Astrocyte (in vitro differentiated cells and primary cell): ENCODE measurements at places on chromosomes 1 and 21.

DNA sequence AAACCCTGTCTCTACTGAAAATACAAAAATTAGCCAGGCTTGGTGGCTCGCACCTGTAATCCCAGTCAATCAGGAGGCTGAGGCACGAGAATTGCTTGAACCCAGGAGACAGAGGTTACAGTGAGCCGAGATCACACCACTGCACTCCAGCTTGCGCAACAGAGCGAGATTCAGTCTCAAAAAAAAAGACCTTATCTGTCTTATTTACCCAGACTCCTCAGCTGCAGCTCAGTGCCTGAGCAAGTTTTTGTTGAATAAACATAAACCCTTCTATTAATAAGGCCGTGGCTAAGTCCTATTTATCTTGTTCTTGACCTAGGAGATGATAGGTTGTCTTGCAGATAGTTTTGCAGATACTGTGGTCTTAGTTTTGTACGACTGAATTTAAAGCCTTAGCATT lies 136.4 kb upstream of the TMEM51 start:
- H3K27me3 ChIP-seq, result no peaks in the 10 kb centered on the region
- no peaks in the 10 kb centered on the region for H3K36me3 ChIP-seq
- H3K4me1 ChIP-seq, result no peaks in the 10 kb centered on the region
- H3K27ac ChIP-seq, result no peak overlapping the region
- no peak overlapping the region for H3K4me3 ChIP-seq

GRCh38 chr1:19612530-19612929 lies 31.6 kb upstream of the NBL1 start:
- no peak overlapping the region for H3K27ac ChIP-seq
- H3K36me3 ChIP-seq, result peaks cover 4% of the 10 kb centered on the region
- DNase-seq, result no peak
- no peaks in the 10 kb centered on the region for H3K27me3 ChIP-seq

GRCh38 chr1:75673399-75673798 lies 51.1 kb upstream of the ACADM start:
- H3K36me3 ChIP-seq, result no peaks in the 10 kb centered on the region
- H3K27me3 ChIP-seq, result no peaks in the 10 kb centered on the region
- no peak for DNase-seq

- H3K36me3 ChIP-seq, result no peaks in the 10 kb centered on the region
- H3K27ac ChIP-seq, result no peak overlapping the region
- no peaks in the 10 kb centered on the region for H3K4me1 ChIP-seq
- peak; percentile 67 for DNase-seq
- H3K27me3 ChIP-seq, result no peaks in the 10 kb centered on the region
Observed at GRCh38 chr1:89271341-89272015, 1.2 kb downstream of the GBP5 start.

- DNase-seq, result no peak
- H3K36me3 ChIP-seq, result no peaks in the 10 kb centered on the region
- H3K27ac ChIP-seq, result no peak overlapping the region
- peaks cover 14% of the 10 kb centered on the region for H3K27me3 ChIP-seq
- no peak overlapping the region for H3K4me3 ChIP-seq
- H3K4me1 ChIP-seq, result no peaks in the 10 kb centered on the region
Observed at GRCh38 chr1:179781962-179782361, 38.9 kb downstream of the FAM163A start.

DNA sequence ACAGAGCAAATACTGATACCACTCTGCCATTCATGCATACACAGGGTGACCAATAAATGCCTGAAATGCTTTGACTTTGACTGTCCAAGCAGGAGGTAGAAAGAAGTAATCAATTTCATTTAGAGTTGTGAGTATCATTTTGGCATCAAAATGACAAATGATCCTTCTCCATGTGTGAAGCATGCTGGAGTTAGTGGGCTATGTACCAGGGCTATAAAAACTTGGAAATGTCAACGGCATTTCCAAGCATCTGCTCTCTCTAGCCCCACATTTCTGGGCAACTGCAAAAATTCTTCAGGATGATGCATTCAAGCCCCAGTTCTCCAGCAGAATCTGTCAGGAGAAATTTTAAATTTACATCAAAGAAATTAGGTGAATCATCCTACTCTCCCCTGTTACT lies 208.4 kb upstream of the PTBP2 start:
- H3K27ac ChIP-seq, result no peak overlapping the region
- no peak overlapping the region for H3K4me3 ChIP-seq
- no peaks in the 10 kb centered on the region for H3K27me3 ChIP-seq
- H3K36me3 ChIP-seq, result no peaks in the 10 kb centered on the region

DNA sequence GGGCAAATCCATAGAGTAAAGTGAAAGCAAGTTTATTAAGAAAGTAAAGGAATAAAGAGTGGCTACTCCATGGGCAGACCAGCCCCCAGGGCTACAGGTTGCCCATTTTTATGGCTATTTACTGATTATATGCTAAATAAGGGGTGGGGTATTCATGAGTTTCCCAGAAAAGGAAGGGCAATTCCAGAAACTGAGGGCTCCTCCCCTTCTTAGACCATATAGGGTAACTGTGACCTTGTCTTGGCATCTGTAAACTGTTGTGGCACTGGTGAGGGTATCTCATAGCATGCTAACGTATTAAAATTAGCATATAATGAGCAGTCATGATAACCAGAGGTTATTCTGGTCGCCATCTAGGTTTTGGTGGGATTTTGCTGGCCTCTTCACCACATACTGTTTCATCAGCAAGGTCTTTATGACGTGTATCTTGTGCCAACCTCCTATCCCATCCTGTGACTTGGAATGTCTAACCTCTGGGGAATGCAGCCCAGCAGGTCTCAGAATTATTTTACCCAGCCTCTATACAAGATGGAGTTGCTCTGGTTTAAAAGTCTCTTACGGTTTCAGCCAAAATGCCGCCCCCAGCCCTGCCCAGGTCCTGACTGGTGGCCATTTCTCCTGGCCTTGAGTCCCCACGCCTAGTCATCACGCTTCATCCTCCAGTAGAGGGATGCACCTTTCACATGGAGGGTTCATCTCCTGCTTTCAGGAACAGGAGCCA lies 982 bp upstream of the TRIM17 start:
- H3K27me3 ChIP-seq, result peaks cover 7% of the 10 kb centered on the region
- DNase-seq, result peak; percentile 15
- H3K4me3 ChIP-seq, result no peak overlapping the region
- no peaks in the 10 kb centered on the region for H3K36me3 ChIP-seq
- H3K4me1 ChIP-seq, result peaks cover 11% of the 10 kb centered on the region

- H3K27ac ChIP-seq, result peak overlapping the region; percentile 70
- peaks cover 31% of the 10 kb centered on the region for H3K4me1 ChIP-seq
- H3K27me3 ChIP-seq, result no peaks in the 10 kb centered on the region
- no peaks in the 10 kb centered on the region for H3K36me3 ChIP-seq
Observed at GRCh38 chr1:183194527-183195141, 8.6 kb downstream of the LAMC2 start.

- H3K4me3 ChIP-seq, result no peak overlapping the region
- no peak for DNase-seq
- no peak overlapping the region for H3K27ac ChIP-seq
- peaks cover 22% of the 10 kb centered on the region for H3K4me1 ChIP-seq
- peaks cover 4% of the 10 kb centered on the region for H3K27me3 ChIP-seq
- no peaks in the 10 kb centered on the region for H3K36me3 ChIP-seq
Observed at GRCh38 chr1:2415801-2416208, 3.4 kb upstream of the PEX10 start.

DNA sequence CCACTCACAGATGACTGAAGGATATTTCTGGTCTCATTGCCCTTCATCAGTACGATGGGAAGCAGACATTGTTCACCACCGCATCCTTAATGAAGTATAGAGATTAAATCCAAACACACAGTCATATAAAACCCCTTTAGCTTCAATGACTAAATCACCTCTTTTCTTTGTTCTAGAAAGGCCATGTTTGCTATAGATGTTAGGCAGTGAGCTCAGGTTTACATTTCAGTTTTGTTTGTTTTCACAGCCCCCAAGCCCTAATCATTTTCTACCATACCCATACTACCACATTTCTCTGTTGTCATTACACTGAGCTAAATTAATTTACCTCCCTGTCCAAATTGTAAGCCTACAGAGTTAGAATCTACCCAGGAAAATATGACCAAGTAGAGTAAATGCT lies 385.1 kb downstream of the NTNG1 start:
- no peaks in the 10 kb centered on the region for H3K27me3 ChIP-seq
- no peak for DNase-seq
- no peaks in the 10 kb centered on the region for H3K4me1 ChIP-seq
- H3K27ac ChIP-seq, result no peak overlapping the region
- H3K36me3 ChIP-seq, result no peaks in the 10 kb centered on the region

DNA sequence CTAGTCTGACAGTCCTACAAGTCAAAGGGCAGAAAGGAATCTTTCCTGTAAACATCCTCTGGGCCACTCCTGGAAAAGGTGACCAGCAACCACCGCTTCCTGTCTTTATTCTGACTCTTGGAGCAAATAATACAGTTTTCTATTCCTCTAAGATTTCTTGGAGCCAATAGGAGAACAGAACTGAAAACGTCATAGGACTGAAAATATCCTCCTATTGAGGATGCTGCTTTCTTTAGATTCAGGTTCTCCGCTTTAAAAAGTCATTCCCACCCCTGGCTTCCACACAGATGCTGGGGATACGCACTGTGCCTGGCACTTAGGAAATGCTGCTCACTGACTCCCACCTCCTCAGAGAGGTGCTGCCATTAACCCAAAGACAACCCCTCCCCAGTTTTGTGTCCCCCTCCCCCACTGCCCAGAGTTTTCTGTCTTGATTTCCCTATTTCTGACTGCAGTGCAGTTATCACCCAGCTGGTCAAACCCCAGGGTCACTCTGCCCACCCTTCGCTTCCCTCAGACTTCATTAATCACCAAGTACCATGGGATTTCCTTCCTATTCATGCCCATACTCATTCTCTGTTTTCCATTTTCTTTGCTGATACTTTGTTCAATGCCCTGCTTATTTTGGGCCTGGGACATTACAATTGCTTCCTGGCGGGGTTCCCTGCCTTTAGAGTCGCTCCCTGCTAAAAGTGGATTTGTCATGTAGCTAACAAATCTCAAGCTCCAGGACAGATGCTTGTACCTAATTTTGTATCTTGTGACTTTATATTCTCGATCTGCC lies 82.1 kb upstream of the ARHGAP29 start:
- H3K4me1 ChIP-seq, result peaks cover 37% of the 10 kb centered on the region
- DNase-seq, result no peak
- no peak overlapping the region for H3K27ac ChIP-seq
- H3K4me3 ChIP-seq, result no peak overlapping the region
- H3K27me3 ChIP-seq, result no peaks in the 10 kb centered on the region

DNA sequence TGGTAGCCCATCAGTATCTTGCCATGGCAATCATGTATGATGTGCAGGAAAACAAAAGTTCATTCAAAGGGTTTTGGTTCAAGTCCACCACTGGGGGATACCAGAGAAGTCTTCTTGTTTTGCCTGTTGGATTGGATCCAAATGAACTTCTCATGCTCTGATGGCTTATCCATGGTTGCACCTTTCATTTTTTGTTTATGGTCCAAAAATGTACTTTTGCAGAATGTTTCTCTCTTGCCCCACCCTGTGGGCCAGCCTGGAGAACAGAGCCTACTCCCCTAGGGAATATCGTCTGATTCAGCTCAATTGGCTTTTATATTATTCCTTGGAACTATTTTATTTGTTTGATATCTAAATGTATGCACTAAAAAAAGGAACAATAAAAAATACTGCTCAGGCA lies 20.1 kb upstream of the CLCA1 start:
- no peak for DNase-seq
- no peaks in the 10 kb centered on the region for H3K4me1 ChIP-seq
- H3K27me3 ChIP-seq, result no peaks in the 10 kb centered on the region

GRCh38 chr1:164902491-164902890 lies 343.5 kb downstream of the PBX1 start:
- no peak for DNase-seq
- H3K27ac ChIP-seq, result no peak overlapping the region
- H3K36me3 ChIP-seq, result no peaks in the 10 kb centered on the region
- H3K4me3 ChIP-seq, result no peak overlapping the region
- H3K27me3 ChIP-seq, result no peaks in the 10 kb centered on the region

DNA sequence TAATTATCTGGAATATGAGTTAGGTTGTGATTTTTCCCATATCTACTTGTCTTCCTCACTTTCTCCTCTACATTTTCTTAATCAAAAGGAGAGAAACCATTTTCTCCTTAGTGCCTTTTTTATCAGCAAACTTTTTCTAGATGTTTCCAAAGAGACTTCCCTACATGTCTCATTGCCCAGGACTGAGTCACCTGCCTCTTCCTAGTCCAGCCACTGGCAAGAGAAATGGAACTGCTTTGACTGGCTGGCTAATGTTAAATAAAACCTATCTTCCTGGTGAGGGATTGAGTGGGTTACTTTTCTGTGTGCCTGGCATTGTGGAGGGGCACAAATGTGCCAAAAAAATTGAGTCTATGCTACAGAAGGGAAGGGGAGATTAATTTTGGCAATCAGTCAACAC lies 52.1 kb upstream of the CD5L start:
- no peak overlapping the region for H3K4me3 ChIP-seq
- DNase-seq, result no peak
- no peaks in the 10 kb centered on the region for H3K4me1 ChIP-seq
- no peaks in the 10 kb centered on the region for H3K27me3 ChIP-seq

DNA sequence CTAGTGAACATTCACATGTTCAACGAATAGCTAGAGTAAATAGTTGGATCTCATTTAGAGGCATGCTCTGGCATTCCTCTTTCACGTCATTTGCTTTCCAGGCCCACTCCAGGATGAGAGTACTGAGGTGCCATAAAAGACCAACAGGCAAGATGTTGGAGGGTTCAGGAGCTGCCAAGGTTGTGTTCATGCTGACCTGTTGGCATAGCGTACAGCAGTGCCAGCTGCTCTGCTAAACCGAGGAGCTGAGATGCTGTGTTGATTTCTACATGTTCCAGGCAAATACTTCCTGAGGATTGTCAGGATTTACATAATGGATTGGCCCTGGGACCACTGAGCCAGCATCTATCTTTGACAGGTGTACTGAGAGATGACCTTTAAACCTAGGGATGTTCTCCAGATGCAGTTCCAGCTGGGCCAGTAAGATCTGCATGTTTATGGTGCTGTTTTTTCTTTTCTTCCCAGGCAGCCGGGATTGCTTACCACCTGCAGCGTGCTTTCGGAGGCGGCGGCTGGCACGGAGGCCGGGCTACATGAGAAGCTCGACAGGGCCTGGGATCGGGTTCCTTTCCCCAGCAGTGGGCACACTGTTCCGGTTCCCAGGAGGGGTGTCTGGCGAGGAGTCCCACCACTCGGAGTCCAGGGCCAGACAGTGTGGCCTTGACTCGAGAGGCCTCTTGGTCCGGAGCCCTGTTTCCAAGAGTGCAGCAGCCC lies 66.9 kb downstream of the DISC1 start:
- H3K4me1 ChIP-seq, result no peaks in the 10 kb centered on the region
- no peaks in the 10 kb centered on the region for H3K36me3 ChIP-seq
- H3K27ac ChIP-seq, result no peak overlapping the region
- H3K27me3 ChIP-seq, result no peaks in the 10 kb centered on the region
- DNase-seq, result no peak
- H3K4me3 ChIP-seq, result no peak overlapping the region

- no peaks in the 10 kb centered on the region for H3K27me3 ChIP-seq
- H3K36me3 ChIP-seq, result no peaks in the 10 kb centered on the region
- no peak overlapping the region for H3K4me3 ChIP-seq
- no peak for DNase-seq
- H3K27ac ChIP-seq, result no peak overlapping the region
Observed at GRCh38 chr1:218514689-218515088, 169.6 kb downstream of the TGFB2 start.
